ENCODE measurements at places on chromosomes 11 and 22.
A peak's percentile ranks its signal among the peaks of the same experiment; 100 is the strongest.

GRCh38 chr11:23903044-23903704 lies 593.7 kb upstream of the LUZP2 start:
- DNase-seq = peak; percentile 80

GRCh38 chr11:126512741-126513715 lies 157.5 kb downstream of the ST3GAL4 start:
- DNase-seq = no peak

DNA sequence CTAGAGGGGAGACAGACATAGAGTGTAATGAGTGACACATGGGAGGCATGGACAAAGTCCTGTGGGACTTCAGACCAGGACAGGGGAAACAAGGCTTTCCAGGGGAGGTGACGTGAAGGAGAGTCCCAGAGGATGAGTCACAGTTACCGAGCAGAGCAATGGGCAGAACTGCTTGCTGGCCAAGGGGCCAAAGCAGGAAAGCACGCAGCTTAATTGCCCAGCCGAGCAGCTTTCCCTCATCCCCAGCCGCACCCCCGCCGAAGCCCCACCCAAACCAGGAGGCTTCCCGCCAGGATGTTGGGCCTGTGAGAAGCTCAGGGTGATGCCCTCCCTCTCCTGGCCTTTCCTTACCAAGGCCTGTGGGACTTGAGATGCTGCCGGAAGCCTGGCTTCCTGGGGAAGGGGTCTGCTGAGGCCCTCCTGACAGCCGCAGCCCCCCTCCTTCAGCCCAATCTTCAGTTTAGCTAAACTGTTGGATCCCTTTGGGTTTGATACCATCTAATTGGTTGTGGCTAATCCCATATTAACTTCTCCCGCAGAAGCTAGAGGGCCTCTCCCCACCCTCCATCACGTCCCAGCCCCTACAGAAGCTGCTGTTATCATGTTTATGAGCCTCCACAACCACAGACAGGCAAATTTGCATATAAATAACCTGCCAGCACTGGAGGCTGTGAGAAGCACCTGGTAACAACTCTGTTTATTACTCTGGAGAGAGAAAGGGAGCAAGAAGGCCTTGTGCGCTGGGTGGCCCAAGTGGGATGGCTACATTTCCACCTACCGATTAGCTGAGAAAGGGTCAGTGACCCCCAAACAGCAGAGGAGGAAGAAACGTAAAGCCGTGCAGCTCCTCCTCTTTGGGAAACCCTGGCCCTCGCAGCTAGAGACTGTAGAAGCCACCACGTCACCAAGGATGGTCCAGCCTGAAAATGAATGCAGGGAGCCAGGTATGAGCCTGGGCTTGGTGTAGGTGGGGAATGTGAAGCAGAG lies 80.0 kb downstream of the TRIM29 start:
- peak; percentile 42 for DNase-seq

GRCh38 chr11:59551659-59552521 lies 40.6 kb downstream of the OR4D9 start:
- DNase-seq = peak; percentile 87

DNA sequence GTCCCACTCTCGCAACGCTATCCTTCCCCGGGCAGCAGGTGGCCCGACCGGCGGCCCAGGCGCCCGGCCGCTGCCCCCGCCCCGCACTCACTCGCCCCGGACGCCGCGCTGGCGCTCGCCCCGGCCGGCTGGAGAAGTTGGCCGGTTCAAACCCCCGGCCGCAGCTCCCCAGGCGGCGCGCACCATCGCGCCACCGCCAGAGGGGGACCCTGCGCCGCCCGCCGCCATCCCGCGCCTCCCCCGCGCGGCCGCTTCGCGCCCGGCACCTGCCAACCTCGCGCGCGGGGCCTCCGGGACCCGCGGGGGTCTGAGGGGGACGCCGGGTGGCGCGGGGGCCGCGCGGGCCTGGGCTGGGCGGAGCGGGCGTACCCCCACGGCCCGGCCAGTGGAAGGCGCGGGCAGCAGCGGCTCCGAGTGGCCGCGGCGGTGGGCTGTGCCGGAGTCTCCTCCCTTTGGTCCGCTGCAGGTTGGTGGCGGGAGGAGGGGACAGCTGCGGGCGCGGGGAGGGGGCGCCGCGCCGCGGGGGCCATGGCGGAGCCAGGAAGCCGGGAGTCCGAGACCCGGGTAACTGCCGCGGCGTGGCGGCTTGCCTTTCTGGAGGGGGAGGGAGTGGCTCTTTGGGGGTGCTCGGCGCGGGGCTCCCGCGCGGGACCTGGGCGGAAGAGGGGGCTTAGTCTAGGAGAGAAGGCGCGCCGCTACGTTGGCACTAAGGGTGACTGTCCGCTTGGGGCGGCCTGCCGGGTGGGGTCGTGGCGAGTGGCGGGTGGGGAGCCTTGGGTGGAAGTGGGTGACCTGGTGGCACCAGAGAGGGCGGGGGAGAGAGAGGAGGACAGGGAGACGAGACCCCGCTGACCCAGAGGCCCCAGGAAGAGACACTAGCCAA lies at the start of the genes MPST and TST:
TSS of gene MPST (plus strand) at position 434 of the 883 bp plus-strand sequence. CDS start at position 529, 95 bp downstream.
TSS of gene TST (minus strand) at position 139 of the 883 bp plus-strand sequence. CDS start 715 bp downstream, outside the sequence.
- DNase-seq = peak; percentile 61

DNA sequence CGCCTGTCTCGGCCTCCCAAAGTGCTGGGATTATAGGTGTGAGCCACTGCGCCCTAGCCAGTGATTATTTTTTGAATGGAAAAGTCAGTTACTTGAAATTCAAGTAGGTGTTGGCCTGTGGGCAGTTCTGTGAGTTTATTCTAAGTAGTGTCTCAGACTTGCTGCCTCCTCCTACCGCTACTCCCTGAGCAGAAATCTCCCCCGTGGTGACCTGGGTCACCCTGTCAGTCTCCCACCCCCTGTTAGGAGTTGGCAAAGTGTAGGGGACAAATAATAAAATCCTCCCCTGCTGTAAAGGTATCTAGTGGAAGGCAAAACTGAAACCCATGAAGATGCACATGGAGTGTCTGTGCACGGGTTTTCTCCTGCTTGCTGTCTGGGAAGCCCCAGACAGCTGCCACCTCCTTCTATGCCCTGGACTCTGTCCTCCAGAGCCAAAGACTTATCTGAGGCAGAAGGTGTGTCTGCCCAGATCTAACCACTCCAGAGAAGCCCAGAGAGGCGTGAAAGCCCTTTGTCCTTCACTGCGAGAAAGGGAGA lies 26.3 kb downstream of the SNAP29 start:
- DNase-seq = no peak

DNA sequence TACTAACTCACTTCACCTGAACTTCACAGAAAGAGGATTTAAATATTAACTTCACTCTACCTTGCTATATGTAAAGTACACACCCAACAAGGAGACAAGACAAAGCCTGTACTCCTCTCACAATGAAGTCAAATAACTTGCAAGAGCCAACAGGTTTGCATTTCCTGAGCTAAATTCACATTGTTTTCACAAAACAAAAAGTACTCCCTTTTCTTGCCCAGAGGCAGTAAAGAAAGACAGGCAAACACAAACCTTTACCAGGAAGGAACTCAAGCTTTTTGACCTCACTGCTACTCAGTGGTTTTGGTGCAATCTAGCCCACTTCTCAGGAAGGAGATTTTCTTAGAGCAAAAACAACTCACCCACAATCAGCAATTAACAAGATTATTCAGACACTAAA lies 15.7 kb downstream of the USP28 start:
- DNase-seq = no peak

- DNase-seq = no peak
Measured at GRCh38 chr22:36729321-36729720, 25.8 kb upstream of the CACNG2 start.

DNA sequence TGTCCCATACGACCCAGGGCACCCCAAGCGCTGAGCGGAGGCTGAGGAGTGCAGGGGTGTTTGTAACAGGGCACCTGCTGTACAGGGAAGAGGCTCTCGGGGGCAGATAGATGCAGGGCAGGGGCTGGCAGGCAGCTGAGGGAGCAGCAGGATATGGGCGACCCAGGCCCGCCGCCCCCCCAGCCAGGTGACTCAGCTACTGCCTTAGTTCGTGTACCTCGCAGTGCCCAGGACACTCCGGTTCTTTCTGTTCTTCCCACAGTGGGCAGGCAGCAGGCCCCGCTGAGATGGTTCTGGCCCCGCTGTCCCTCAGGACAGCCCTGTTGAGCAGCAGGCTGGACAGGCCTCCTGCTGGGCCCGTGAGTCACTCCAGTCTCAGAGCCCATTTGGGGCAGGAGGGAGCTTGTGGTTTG lies 16.2 kb downstream of the PHLDA2 start:
- no peak for DNase-seq

DNA sequence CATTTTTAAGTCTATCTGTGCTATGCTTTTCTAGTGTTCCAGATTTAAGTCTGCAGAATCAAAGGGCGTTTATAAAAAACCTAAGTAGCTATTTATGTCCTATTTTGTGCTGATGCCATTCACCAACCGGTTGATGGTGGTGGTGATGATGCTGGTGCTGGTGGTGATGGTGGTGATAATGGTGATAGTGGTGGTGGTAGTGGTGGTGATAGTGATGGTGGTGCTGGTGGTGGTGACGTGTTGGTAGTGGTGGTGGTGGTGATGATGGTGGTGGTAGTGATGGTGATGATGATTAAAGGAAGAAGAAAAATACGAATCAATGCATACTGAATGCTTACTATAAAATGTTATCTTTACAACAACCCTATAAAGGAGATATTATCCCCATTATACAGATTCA lies 178.2 kb downstream of the OPCML start:
- DNase-seq = no peak

DNA sequence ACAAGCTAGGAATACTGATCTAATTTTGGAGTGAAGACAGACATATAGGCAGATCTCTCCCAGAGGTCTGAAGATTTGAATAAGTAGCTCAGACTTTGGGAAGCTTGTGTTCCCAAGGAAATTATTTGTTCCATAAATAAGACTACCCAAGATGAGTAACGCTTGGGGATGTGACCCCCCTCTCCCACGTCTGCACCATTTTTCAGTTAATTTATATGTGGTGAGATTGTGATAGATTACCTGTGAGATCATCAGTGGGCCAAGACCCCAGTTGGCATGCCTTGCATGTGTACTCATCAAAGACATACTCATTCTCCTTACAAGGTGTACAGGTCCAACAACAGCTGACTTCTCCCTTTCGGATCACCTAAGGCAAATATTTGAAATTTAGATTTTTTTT lies 252.8 kb upstream of the CTSC start:
- no peak for DNase-seq

- no peak for DNase-seq
Measured at GRCh38 chr11:69640260-69640994, 529 bp upstream of the CCND1 start.

- no peak for DNase-seq
Measured at GRCh38 chr22:38513063-38513462, 7.0 kb upstream of the DDX17 start.

DNA sequence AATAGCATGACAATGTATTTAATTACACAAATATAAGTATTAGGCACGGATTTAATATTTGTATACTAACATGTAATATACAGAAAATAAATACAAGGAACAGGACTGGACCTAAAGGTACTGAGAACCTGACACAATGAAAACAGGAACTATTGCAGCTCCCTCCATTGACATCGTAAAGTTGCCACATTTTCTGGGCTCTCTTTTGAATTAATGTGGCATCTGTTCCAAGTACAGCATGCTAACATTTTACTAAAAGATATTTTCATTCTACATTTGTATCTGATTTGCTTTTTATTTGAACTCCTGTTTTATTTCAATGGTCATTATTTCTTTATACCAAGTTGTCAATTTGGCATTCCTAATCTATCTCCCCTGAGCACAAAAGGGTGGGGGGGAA lies 15.3 kb downstream of the PHF21A start:
- no peak for DNase-seq

Data from AG10803 (cell line).